ENCODE measurements at places on chromosomes 16 and 17. TPM values are rescaled to one million over a fixed set of nuclear protein-coding genes. Genes with fewer than 3 reads are reported as not detected.
A peak's percentile ranks its signal among the peaks of the same experiment; 100 is the strongest.

- no peak overlapping the region for H3K4me3 ChIP-seq
- H3K36me3 ChIP-seq: no peaks in the 10 kb centered on the region
- DNase-seq: no peak
- no peak overlapping the region for H3K27ac ChIP-seq
- H3K27me3 ChIP-seq: peaks cover 9% of the 10 kb centered on the region
- H3K4me1 ChIP-seq: no peaks in the 10 kb centered on the region
Observed at GRCh38 chr16:6484935-6485334, 847.7 kb upstream of the RBFOX1 start.

CPHXL gene
- not detected for total RNA-seq

GNPTG gene
- 287 TPM for total RNA-seq

GRCh38 chr17:82310877-82311276 is 6.5 kb downstream of the CD7 start:
- no peaks in the 10 kb centered on the region for H3K4me1 ChIP-seq
- H3K36me3 ChIP-seq: no peaks in the 10 kb centered on the region
- no peak overlapping the region for H3K27ac ChIP-seq

DNA sequence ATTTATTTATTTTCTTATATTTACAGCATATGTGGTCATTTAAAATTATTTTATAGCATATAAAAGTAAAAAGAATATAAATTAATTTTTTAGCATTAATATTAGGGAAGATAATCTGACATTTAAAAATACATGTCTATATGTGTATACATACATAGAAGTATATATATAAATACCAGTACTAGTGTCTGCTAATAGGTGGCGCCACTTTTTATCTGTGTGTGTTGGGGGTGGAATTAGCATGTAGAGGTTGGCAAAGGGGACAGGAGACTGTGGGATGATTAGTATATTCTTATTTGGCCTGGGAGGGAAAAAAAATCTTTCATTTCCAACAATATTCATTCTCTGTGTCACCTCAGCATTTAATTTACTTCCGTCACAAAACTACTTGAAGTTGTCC is 359.1 kb downstream of the WWOX start:
- H3K4me3 ChIP-seq: no peak overlapping the region
- no peak overlapping the region for H3K27ac ChIP-seq
- H3K27me3 ChIP-seq: no peaks in the 10 kb centered on the region
- DNase-seq: no peak

GRCh38 chr17:65920996-65921395 is 270.9 kb downstream of the CEP112 start:
- no peak overlapping the region for H3K4me3 ChIP-seq
- H3K27ac ChIP-seq: no peak overlapping the region
- no peaks in the 10 kb centered on the region for H3K36me3 ChIP-seq
- H3K27me3 ChIP-seq: no peaks in the 10 kb centered on the region
- H3K4me1 ChIP-seq: peaks cover 17% of the 10 kb centered on the region
- DNase-seq: no peak

DNA sequence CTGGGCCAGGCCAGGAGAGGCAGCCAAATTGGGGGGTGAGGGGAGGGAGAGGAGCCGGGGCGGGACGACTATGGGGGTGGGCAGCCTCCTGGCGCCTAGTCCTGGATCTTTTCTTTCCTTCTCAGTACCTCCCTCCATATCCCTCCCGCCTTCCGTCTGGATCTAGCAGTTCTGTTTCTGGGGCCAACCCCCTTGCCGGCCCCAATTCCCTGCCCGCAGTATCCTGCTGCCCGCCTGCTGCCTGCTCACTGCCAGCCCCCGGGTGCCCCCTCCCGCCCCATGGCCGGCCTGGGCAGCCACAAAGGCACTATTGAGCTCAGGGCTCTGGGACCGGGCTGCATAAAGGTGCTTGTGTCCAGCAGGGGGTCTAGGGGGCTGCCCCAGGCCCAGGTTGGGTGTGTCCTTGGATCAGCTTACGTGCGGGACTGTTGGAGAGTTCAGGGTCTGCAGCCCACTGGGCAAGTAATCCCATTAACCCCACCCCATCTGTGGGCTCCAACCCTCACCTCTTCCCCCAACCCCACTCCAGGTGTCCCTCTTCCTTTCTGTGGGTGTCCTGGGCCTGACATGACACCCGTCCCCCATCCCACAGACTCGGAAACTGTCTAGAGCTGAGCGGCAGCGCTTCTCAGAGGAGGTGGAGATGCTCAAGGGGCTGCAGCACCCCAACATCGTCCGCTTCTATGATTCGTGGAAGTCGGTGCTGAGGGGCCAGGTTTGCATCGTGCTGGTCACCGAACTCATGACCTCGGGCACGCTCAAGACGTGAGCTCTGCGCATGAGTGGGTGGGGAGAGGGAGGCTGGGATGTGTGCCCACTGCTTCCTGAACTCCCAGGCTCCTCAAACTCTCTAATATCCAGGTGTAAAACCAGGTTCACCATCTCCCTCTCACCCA is 2.0 kb downstream of the WNK4 start:
- no peak overlapping the region for H3K4me3 ChIP-seq
- H3K36me3 ChIP-seq: peaks cover 24% of the 10 kb centered on the region
- H3K4me1 ChIP-seq: no peaks in the 10 kb centered on the region
- H3K27me3 ChIP-seq: peaks cover 59% of the 10 kb centered on the region
- H3K27ac ChIP-seq: no peak overlapping the region

GRCh38 chr17:34201225-34201624 is 53.9 kb upstream of the CCL2 start:
- no peak for DNase-seq
- no peak overlapping the region for H3K4me3 ChIP-seq
- no peaks in the 10 kb centered on the region for H3K36me3 ChIP-seq
- no peaks in the 10 kb centered on the region for H3K4me1 ChIP-seq
- H3K27me3 ChIP-seq: peaks cover 12% of the 10 kb centered on the region
- no peak overlapping the region for H3K27ac ChIP-seq

- H3K27me3 ChIP-seq: peaks cover 18% of the 10 kb centered on the region
- no peaks in the 10 kb centered on the region for H3K4me1 ChIP-seq
- H3K4me3 ChIP-seq: no peak overlapping the region
- no peak overlapping the region for H3K27ac ChIP-seq
Observed at GRCh38 chr16:12896562-12896961, 4.8 kb upstream of the SHISA9 start.

GRCh38 chr16:86608301-86608747 is 30.0 kb downstream of the FOXL1 start:
- DNase-seq: no peak
- H3K36me3 ChIP-seq: no peaks in the 10 kb centered on the region
- peaks cover 7% of the 10 kb centered on the region for H3K27me3 ChIP-seq
- no peaks in the 10 kb centered on the region for H3K4me1 ChIP-seq
- no peak overlapping the region for H3K4me3 ChIP-seq
- H3K27ac ChIP-seq: no peak overlapping the region

DNA sequence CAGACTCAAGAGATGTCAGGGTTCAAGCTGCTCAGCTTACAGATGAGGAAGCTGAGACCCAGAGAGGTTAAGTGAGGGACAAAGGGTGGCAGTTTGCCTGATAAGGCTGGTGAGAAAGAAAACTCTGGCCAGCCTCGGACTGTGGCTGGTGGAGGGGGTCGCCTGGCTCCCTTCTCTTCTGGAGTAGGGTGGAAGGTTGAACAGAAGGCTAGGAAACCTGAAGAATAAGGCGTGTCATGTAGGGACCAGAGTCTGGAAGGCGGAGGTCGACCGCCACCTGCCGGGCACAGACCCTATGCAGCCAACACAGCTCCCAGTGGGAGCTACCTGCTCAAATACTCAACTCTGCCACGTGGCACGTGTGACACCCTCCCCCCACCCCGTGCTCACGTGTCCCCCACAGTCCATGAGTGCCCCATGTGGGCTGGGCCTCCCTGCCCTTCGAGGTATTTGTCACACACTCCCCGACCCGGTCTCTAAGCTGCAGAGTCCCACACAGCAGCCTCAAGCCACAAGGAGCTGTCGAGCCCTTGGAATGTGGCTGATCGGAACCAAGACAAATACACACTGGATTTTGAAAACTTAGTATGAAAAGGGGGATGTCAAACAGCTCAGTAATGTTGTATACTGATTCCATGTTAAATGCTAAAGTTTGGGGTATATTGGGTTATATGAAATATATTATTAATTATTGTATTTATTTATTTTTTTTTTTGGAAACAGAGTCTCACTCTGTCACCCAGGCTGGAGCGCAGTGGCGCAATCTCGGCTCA is 11.8 kb downstream of the HID1 start:
- H3K4me1 ChIP-seq: no peaks in the 10 kb centered on the region
- no peaks in the 10 kb centered on the region for H3K27me3 ChIP-seq
- peak; percentile 83 for DNase-seq
- H3K27ac ChIP-seq: no peak overlapping the region

DNA sequence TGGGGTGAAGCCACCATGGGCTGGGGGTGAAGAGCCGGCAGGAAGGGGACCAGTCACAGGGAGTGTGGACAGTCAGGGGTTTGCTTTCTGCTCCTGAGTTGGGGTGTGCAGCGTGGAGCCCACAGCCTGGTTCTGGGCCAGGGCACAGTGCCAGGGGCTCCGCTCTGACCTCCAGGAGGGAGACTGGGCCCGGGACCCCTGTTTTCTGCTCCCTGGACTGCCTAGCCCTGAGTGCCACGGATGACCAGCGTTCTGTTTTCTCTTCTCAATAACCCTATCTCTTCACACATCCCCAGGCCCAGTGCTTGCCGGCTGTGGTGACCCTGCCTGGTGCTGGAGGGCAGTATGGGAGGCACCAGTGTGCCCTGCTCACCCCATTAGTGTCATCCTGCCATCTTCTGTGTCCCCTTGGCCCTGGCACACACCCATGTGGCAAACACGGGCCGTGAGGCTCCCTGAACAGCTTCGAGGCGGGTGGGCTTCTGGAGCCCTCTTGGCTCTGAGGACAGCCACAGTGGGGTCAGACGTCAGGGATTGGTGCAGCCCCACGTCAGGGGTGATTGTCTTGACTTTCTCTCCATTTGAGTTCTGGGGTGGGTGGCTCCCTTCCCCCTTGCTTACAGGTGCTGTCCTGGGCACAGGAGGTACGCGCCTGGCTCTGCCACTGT is 1.1 kb downstream of the CEMP1 start:
- H3K4me1 ChIP-seq: peaks cover 16% of the 10 kb centered on the region
- H3K27me3 ChIP-seq: no peaks in the 10 kb centered on the region
- no peak overlapping the region for H3K27ac ChIP-seq
- no peaks in the 10 kb centered on the region for H3K36me3 ChIP-seq

- no peak overlapping the region for H3K27ac ChIP-seq
- no peaks in the 10 kb centered on the region for H3K36me3 ChIP-seq
- H3K4me1 ChIP-seq: no peaks in the 10 kb centered on the region
- no peak overlapping the region for H3K4me3 ChIP-seq
Observed at GRCh38 chr16:81167851-81168250, 70.6 kb upstream of the BCO1 start.

DNA sequence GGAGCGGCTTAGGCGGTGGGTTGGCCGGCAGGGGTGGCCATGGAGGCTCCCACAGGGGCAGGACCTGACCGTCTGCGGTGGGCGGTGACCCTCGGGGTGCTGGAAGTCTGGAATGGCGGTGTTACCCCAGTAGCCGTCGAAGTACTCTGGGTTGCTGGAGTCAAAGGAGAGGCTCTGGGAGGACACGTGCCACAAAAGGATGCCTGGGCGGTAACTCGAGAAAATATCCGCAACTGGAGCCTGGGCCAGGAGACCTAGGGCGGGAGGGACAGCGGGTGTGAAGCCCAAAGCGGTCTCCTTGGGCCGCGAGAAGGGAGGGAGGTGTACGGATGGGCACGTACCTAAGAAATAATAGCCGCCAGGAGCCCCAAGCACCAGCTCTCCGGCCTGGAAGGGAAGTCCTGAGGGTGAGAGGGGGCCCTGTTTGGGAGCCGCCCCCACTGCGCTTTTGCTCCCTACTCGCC is 4.6 kb downstream of the ITGA2B start:
- H3K4me1 ChIP-seq: peaks cover 11% of the 10 kb centered on the region
- no peaks in the 10 kb centered on the region for H3K36me3 ChIP-seq
- H3K27me3 ChIP-seq: peaks cover 4% of the 10 kb centered on the region
- H3K27ac ChIP-seq: no peak overlapping the region
- peak; percentile 17 for DNase-seq

- H3K4me1 ChIP-seq: peaks cover 22% of the 10 kb centered on the region
- no peaks in the 10 kb centered on the region for H3K27me3 ChIP-seq
- no peaks in the 10 kb centered on the region for H3K36me3 ChIP-seq
- no peak overlapping the region for H3K4me3 ChIP-seq
- no peak for DNase-seq
- peak overlapping the region; percentile 73 for H3K27ac ChIP-seq
Observed at GRCh38 chr17:50469208-50469605, 527 bp upstream of the CHAD start.

OR3A2 gene
- total RNA-seq: 0.65 TPM

PTGES3L gene
- not detected for total RNA-seq

GRCh38 chr16:22262460-22262859 is 34.7 kb upstream of the POLR3E start:
- DNase-seq: no peak
- no peak overlapping the region for H3K4me3 ChIP-seq
- no peaks in the 10 kb centered on the region for H3K4me1 ChIP-seq
- H3K36me3 ChIP-seq: no peaks in the 10 kb centered on the region
- no peak overlapping the region for H3K27ac ChIP-seq
- H3K27me3 ChIP-seq: no peaks in the 10 kb centered on the region

All from adrenal gland (tissue), 19 donors.